ENCODE measurements at places on chromosomes 16 and 17.
A peak's percentile ranks its signal among the peaks of the same experiment; 100 is the strongest.

GRCh38 chr16:20099375-20099774, 25.7 kb upstream of the GPR139 start:
- no peak for DNase-seq

- peak; percentile 25 for DNase-seq
These were observed 4.7 kb upstream of the GFAP start for GRCh38 chr17:44919885-44920564.

DNA sequence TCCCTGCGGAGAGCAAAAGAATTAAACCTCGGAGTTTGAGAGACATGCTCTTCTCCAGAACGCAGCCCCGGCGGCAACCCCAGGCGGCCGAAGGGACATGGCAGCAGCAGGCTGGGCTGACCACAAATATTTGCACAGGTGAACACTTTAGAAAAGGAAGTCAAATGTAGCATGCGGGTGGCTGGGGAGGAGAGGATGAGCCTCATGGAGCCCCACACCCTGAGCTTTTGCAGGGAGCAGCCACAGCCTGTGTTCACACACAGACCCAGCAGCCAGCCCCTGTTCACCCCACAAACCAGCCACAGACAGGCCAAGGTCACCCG, 17.8 kb downstream of the HS3ST6 start:
- DNase-seq: no peak

DNA sequence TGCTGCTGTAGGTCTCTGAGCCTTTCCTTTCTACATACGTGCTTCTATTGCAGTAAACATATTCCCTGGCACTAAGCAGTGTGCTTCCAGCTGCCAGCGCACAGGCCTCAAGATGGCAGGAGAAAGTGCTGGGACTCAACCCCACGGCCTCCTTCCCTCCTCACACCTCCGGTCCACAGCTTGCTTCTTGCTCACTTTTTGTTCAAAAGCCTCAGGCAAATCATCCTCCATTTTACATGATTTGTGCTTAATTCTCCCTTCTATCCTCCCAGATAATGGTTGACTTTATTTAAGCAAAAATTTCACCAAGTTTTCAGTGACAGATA, 5.4 kb downstream of the CDK5R1 start:
- DNase-seq: no peak

DNA sequence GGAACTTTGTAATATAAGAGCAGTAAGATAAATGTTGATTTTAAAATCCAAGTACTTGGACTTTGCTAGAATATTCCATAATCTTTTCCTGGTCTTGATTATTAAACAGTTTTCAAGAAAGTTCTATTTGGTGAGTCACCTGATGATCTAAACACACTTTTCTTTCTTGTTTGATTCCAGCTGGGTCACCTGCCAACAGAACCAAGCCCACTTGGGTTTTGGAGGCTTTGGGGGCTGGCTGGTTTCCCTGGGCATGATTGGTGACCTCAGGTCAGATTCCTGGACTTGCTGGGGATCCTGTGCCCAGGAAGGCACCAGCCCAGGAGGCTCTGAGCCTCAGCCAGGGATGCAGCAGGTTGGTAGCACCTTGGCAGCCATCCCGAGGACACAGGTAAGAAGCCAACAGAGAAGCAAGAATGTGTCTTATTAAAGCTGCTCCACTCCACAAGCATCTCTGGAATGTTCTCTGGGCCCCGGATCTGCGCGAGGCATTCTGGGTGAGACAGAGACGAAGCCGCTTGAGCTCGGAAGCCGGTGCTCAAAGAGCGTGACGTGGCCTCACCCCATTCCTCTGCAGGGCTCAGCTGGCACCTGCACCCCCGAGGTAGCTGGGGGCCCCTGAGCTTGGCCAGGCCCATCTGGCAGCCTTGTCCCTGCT, 3.1 kb upstream of the TEX19 start:
- DNase-seq: no peak

DNA sequence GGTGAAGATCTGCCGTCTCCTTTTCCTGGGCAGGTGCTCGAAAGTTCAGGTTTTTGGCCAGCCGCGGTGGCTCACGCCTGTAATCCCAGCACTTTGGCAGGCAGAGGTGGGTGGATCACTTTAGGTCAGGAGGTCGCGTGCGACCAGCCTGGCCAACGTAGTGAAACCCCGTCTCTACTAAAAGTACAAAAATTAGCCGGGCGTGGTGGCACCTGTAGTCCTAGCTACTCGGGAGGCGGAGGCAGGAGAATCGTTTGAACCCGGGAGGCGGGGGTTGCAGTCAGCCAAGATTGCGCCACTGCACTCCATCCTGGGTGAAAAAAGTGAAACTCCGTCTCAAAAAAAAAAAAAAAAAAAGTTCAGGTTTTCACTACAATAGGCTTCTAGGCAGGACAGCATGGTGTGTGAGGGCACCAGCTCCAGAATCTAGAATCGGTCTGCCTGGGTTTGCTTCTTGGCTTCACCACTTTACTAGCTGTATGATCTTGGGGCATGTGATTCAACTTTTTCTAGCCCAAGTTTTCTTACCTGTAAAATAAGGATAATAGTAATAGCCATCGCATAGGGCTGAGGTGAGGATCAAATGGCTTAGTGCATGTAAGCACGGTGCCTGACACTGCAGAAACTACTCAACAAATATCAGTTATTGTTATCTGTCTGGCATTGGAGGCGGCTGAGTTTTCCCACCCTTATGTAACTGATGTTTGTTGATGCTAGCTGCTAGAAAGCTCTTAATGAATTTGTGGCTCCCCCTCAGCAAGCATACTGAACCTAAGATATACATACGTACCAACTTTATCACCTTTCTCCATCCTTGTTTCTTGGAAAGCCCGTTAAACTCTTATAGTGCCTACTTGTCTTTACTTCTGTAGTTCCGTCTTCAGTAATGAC, 1.3 kb downstream of the PSMD12 start:
- no peak for DNase-seq

- DNase-seq: no peak
These were observed 103.3 kb downstream of the GNAO1 start for GRCh38 chr16:56294579-56294978.

- DNase-seq: no peak
These were observed 29.8 kb upstream of the SALL1 start for GRCh38 chr16:51180719-51181502.

DNA sequence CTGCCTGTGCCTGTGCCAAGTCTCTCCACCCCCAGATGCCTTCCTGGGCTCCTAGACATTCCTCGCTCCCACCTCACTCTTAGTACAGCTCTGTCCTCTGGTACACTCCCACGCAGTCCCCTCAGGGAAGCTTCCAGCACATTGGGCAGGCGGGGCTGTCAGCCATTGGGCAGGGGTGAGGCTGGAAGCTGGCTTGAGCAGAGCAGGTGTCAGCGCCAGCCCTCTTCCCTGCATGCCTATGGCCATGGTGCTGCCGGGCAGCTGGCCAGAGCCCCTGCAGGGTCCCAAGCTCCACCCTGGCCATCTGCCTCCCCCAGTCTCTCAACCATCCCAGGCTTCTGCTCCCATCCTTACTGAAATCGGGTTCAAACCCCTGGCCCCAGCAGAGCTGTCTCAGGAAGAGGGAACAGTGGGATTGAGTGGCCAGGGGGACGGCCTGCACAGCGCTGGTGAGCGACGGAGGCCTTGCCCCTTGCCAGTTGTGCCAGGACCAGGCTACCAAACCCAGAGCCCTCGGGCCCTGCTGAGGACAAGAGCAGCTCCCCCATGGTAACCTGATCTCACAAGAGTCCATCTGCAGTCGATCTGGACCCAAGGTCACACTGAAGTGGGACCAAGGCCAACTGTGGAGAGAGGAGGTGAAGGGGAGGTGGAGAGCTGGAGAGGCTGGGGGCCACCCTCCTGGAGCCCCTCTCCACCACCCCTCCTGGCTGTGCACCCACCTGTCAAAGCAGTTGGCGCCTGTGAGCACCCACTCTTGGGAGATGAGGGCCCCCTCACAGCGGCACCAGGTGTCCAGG, 2.4 kb upstream of the B9D1 start:
- DNase-seq: no peak

DNA sequence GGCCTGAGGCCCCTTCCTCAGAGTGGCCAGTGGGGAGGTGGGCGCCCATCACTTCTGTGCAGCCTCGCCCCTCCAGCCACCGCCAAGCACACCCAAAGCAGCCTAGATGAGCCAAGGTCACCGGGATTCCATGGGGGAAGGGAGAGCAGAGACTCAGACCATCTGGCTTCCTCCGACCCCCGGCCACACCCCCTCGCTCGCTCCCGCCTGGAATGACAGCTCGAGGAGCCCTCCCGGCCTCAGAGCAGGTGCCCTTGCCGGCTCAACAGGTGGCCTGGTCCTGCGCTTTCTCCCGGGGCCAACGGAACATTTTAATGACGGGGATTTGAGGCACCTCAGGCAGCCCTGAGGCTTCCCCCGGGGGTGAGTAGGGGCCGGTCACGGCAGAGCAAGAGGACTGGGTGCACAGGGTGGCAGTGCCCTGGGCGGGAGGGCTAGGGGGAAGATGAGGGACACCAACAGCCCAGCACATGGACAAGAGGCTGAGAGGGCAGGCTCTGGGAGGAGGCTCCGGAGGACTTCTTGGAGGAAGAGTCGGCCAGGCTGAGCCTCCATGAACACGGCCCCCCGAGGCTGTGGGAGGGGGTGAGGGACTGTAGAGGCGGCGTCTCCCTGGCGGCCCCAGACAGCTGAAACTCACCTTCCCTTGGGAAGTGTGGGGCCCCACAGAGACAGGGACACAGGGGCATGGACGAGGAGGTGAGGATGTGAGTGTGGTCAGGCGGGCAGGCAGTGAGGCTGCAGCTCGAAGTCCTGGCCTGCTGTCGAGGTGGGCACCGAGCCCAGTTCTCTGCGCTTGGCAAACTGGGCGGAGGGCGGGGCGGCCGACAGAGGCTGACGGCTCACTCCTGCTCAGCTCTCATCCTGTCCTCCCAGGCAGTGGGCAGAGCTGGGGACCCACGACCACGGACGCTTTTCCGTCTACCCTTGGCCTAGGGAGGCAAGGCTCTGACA, 12.5 kb upstream of the C1QTNF8 start:
- no peak for DNase-seq

DNA sequence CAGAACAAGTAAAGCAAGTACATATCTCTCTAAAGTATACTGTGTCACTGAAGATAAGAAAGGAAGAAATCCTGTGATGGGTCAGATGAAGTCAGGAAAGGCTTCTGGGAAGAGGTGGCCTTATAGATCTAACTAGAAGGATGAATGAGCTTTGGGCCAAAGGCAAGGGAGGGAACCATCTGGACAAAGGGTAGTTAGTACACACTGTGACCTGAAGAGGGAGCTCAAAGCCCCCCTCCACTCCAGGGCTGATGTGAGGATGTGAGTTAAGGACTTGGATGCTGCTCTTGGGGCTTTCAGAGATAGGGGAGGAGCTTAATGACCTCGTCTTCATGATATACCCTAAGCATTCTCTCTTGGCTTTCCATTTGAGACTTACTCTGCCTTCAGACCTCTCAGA, 185.3 kb upstream of the CACNG3 start:
- DNase-seq: peak; percentile 7

GRCh38 chr17:32355649-32356377, 5.9 kb downstream of the ZNF207 start:
- no peak for DNase-seq

DNA sequence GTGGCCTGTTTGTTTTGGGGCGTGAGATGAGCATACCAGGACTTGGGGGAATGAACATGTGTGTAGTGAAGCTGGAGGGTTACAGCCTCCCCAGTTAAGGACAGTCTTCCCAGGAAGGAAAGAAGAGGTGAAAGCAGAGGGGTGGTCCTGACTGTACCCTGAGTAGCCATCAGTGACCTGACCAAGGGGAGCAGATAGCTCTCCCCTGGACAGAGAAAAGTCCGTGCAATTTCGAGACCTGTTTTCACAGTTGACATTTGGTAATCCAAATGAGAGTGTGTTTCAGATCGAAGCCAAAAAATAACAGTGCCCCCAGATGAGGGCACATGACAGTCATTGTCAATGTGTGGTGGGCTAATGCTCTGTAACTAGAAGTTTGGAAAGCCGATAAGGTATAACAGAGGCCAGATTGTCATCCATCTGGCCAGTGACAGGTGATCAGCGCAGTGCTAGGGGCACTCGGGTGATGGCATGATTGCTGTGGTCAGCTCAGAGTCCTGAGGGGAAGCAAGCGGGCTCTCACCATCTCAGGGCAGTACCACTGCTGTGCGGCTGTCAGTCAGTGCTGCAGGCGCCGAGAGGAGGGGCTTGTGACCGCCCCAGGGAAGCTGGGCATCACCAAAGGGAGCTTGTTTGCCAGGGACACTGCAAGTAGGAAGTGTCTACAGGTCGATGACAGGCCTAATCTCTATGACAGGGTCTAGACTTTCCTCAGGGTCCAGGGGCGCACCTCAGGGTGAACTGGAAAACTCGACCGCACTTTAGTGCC, 1.1 kb upstream of the NME2 start:
- DNase-seq: no peak

GRCh38 chr17:81484195-81484979, 28.2 kb downstream of the ACTG1 start:
- peak; percentile 85 for DNase-seq

DNA sequence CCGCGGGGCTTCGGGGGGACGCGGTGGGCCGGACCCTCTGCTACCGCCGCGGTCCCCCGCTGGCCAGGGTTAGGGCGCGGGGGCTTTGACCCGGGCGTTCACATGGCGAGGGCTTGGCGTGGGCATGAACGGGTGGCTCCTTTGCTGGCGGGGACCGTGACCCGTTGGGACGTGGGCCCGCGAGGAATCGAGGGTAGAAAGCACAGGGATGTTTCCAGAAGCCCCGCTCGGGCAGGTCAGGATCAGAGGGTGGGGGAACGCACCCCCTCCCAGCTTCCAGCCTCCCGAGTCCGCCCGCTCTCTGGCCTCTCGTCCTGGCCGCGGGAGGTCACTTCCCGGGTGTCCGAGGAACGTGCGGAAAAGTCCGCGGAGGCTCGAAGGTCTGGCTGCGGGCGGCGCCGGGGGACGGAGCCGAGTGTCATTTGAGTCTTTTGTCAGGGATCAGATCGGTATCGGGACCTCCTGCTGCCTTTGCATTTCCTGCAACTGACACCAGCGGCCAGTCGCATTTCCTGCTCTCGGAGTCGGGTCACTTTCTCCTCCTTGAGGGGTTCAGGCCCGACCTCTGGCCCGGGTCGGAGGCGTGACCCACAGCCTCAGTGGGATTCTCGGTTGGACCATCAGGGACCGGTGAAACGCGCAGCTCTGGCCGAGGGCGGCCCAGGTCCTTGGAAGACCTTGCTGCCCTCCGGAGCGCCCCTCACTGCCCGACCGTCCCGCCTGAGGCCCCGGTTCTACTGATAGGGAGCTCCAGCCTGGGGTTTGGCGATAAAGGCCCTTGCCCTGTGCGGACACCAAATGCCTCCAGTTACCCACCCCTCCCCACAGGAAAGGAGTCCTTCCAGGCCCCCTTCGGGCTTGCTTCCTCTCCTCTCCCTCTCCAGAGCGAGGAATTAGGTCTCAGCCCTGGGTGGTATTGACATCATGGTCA, 702 bp upstream of the WNT3 start:
- no peak for DNase-seq

- no peak for DNase-seq
These were observed 26.7 kb downstream of the WNT9B start for GRCh38 chr17:46878055-46878454.

Measured in activated CD8-positive, alpha-beta memory T cell treated with anti-CD3 and anti-CD28 coated beads for 48 hours (primary cell).